ENCODE measurements at places on chromosomes 12 and 14. TPM values are rescaled to one million over a fixed set of nuclear protein-coding genes. Genes with fewer than 3 reads are reported as not detected.

Gene KRT75
- total RNA-seq, result not detected

Gene FOXA1
- total RNA-seq, result 67.6 TPM

Gene SLC8A3
- 0.32 TPM for total RNA-seq

Gene SALL2
- 4.6 TPM for total RNA-seq

Gene ARMH4
- 0.48 TPM for total RNA-seq

Gene MSI1
- 7.5 TPM for total RNA-seq

GRCh38 chr14:58535044-58535443 is 102.7 kb upstream of the DACT1 start:
- no peaks in the 10 kb centered on the region for H3K4me1 ChIP-seq
- DNase-seq, result no peak
- no peak overlapping the region for H3K4me3 ChIP-seq
- H3K27me3 ChIP-seq, result no peaks in the 10 kb centered on the region

DNA sequence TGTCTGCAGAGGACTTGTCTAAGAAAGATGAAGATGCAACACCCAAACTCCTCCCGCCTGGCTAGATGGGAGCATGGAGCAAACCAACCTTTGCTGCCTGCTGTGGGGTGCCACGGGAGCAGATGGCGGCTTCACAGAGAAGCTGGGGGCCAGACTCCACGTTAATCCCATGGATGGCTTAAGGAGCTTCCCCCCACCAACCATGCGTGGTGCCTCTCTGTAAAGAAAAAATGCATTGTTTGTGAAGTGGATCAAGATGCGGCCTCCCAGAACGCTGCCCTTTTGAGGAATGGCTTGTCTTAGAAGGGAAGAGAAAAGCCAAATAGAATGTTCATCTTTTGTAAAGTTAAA is 15.6 kb downstream of the MVK start:
- no peaks in the 10 kb centered on the region for H3K36me3 ChIP-seq
- no peak overlapping the region for H3K4me3 ChIP-seq
- no peak overlapping the region for H3K27ac ChIP-seq
- no peak for DNase-seq
- H3K4me1 ChIP-seq, result no peaks in the 10 kb centered on the region
- H3K27me3 ChIP-seq, result no peaks in the 10 kb centered on the region

DNA sequence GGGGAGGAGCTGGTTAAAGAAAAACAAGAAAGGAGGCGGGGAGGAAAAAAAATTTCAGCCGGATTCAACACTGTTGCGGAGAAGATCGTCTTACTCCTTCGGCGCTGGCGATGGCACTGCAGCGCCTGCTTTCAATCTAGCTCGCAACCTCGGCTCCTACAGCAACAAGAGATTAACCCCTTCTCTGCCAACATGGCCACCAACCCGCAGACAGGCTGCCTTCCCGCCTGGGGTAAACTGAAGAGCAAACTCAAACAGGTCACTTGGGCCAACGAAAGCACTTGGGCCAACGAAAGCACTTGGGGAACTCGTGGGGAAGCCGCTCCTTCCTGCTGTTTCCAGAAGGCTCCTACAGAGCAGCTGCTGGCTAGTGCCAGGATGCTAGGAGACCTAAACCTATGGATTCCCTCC is 73.7 kb downstream of the CIT start:
- peaks cover 3% of the 10 kb centered on the region for H3K4me1 ChIP-seq
- no peaks in the 10 kb centered on the region for H3K27me3 ChIP-seq
- DNase-seq, result no peak
- no peaks in the 10 kb centered on the region for H3K36me3 ChIP-seq
- H3K4me3 ChIP-seq, result no peak overlapping the region
- no peak overlapping the region for H3K27ac ChIP-seq
